ENCODE measurements at places on chromosomes 1 and 21.

GRCh38 chr21:25462517-25462971 is 144.7 kb downstream of the MRPL39 start:
- no peak for DNase-seq

DNA sequence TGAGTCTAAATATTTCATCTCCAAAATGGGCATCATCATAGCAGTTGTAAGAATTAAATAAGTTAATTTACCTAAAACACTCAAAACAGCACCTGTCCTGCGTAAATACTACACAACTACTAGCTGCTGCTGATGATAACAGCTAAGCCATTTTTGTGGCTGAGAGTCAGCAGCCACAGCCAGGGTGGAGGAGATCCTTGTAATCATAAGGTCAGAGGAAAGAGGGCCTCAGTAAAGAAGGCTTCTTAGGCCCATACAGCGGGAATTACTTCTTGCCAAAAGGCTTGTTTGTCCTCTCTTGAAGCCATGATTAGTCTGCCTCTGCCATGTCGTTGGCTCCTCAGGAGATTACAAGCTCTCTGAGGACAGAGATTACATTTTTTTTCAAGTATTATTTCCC is 245.0 kb downstream of the FGGY start:
- no peak for DNase-seq

- no peak for DNase-seq
Observed at GRCh38 chr1:88060750-88061491, 623.2 kb upstream of the PKN2 start.

- DNase-seq, result no peak
Observed at GRCh38 chr1:112911506-112912220, 44.3 kb downstream of the SLC16A1 start.

- DNase-seq, result no peak
Observed at GRCh38 chr1:155320252-155320651, 442 bp upstream of the RUSC1 start.

- DNase-seq, result no peak
Observed at GRCh38 chr1:36572906-36573305, 90.2 kb upstream of the CSF3R start.

DNA sequence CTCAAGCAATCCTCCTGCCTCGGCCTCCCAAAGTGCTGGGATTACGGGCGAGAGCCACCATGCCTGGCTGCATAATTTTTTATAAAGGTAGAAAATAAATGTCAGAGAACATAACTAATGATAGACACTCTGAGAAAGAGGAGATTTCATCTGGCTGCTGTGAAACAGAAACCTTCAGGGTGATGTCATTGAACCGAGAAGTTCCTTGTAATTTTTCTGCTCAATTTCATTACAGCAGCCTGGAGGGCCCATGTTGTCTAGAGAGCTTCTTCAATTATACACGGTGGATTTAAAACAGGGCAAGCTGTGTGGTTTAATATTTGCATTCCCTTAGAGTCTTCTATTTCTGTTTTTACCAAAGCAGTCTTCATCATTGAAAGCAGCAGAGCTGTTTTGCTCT is 64.3 kb upstream of the MORC3 start:
- no peak for DNase-seq

GRCh38 chr1:116203920-116204319 is 92.7 kb downstream of the MAB21L3 start:
- DNase-seq, result no peak

DNA sequence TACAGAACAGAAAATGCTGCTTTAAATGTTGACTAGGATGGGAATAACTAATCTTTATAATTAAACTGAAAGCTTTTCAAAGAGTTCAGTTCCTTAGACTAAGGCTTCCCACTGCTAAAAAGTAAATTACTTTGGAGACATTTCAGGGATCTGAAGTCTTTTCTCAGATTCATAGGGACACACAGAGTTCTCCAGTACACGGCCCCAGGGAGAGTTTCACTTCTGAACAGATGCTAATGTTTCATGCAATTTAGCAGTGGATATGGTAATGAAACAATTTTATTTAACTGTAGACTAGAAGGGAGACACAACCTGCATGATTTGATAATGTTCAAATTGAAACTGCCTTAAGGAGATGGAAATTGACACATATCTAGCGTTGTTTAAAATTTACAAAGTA is 1282.6 kb downstream of the NCAM2 start:
- DNase-seq, result no peak

DNA sequence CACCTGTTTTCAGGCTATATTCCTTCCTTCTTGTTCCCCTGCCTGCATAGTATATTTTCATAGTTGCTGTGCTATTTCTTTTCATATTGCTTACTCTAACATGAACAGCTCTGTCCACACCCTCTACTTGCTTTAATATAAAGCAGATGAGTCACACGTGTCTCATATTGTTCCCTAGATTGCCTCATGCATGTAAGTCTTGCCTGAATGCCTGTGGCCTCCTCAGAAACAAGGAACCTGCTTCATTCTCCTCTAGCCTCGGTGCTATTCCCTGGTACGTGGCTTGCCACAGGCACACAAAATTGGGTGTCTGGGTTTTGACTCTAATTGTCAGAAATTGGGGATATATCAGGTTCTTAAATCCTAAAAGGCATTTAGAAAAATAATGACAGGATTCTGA is 16.5 kb upstream of the PKP1 start:
- no peak for DNase-seq

GRCh38 chr1:153789478-153790034 is 14.3 kb downstream of the SLC27A3 start:
- no peak for DNase-seq

DNA sequence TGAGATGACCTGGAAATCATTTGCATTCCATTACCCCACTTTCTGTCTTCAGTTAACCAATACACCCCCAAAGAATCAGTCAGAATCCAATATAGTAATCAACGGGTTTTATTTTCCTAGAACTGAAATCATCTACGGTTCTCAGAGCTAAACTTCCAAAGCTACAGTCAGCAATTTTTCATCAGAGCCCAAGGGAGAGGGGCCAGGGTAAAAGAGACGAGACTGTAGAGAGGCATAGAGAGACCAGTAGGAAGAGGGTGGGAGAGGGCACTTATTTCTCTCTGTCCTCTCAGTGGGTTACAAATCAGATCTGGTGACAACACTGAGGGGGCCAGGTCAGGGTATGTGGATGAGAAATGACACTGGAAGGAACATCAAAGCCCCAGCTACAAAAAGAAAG is 1.1 kb upstream of the MRPL24 start:
- DNase-seq, result no peak

- DNase-seq, result no peak
Observed at GRCh38 chr1:180609643-180610555, 21.9 kb upstream of the XPR1 start.

DNA sequence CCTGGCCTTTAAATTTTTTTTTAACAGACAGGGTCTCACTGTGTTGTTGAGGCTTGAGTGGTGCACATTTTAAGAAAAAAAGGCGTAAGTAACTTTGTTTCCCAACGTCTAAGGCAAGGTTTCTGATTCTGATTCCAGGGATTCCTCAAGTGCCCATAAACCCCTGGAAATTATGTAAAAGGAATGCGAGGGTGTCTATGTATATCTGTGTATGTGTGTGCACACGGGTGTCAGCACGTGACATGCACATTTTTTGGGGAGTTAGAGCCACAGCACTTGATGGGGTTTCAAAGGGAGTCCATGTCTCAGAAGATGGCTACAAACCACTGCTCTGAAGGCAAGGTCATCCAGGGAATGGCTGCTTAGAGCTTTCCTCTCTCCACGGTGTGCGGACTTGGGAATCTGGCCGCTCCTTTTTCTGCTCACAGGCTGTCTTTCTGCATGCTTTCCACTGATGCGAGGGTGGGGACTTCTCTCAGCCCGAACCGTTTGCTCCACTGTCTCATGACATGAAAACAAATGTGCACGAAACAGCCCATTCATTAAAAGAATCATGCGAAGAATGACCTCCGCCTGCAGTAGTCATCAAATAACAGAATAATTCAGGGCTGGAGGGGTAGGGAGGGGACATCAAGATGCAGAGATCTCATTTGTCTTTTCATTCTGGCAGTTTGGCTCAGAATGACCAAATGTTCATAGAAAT is 18.7 kb upstream of the RERE start:
- DNase-seq, result no peak

- DNase-seq, result no peak
Observed at GRCh38 chr1:197435224-197435623, 167.2 kb downstream of the CRB1 start.

DNA sequence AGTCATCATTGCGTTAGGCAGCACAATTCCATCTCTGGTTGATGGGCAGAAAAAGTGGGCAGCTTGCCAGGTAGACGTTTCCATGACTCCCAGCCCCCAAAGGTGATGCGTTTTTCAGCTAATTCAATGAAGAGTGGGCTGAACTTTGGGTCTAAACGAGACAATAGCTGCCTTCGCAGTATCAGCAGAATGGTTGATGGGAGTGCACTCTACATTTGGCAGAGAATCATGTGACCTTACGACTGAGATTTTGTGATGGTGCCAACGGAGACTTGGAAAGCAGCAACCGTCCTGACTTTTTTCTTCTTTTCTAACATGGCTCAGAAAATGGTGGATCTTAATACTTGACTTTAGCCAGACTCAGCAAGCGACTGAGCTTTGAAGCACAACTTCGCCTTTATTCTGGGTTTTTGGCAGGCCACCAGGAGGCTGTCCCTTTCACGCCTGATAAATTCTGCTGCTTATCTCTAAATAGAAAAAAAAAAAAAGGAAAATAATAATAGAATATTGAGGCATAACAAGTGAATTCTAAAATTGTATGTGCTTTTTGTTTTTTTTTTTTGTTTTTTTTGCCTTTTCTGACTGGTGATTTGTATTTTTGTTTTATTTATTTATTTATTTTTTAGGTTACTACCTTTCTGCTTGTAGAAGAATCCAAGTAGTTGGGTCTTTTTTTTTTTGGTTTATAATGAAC is 804.8 kb downstream of the USP25 start:
- DNase-seq, result no peak

- no peak for DNase-seq
Observed at GRCh38 chr1:193767886-193768285, 581.5 kb upstream of the B3GALT2 start.

DNA sequence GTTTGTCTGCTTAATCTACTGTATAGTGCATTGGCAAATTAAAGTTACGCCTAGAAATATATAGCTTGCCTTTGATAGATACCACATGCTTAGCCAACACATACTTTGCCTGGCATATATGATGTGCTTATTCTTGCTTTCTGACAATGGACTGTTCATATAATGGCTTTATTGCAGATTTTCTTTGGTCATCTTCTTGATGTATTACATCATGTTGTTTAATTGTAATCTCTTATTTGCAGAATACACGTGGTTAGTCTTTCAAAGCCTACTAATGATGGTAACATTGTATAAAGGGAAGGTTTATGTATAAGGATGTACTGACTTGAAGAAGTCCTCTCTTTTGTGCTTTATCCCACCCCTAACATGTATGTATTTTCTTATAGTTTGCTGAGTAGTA is 201.5 kb downstream of the PDE4B start:
- DNase-seq, result no peak

DNA sequence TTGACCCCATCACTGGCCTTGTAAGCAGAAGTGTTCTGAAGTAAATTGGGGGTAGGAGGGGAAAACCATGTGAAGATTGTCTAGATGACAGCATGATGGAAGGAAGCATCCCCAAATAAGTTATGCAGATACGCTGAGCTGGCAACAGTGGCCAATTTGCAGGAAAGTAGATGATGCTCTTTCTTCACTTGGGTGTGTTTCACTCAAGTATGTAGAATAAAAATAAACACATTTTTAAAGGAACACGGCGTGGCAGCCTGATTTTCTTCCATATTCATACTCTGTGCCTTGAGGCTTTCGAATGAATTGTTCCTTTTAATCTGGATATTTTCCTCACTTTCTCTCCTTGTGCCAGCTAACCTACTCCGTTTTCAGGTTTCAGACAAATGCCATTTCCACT is 295.5 kb upstream of the DPYD start:
- no peak for DNase-seq

DNA sequence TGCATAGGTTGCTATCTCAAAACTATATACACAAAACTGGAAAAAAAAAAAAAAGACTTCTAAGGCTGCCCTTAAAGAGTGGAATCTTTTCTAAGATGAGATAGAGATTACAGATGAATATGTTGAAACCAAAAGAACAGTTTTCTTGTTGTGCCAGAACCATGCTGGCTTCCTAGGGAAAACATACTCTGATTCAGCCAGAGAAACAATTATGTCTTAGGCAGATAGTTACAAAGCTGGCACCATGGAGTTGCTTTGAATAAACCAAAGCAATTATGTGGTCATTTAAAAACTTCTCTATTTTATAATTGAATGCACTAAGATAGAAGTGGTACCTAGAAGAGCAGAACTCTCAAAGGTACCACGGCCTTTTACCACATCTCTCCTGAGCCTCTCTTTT is 341.3 kb downstream of the PDE4B start:
- no peak for DNase-seq

GRCh38 chr1:86888327-86888726 is 25.6 kb downstream of the SELENOF start:
- DNase-seq, result no peak

GRCh38 chr1:19066248-19066873 is 109.9 kb upstream of the IFFO2 start:
- DNase-seq, result no peak

DNA sequence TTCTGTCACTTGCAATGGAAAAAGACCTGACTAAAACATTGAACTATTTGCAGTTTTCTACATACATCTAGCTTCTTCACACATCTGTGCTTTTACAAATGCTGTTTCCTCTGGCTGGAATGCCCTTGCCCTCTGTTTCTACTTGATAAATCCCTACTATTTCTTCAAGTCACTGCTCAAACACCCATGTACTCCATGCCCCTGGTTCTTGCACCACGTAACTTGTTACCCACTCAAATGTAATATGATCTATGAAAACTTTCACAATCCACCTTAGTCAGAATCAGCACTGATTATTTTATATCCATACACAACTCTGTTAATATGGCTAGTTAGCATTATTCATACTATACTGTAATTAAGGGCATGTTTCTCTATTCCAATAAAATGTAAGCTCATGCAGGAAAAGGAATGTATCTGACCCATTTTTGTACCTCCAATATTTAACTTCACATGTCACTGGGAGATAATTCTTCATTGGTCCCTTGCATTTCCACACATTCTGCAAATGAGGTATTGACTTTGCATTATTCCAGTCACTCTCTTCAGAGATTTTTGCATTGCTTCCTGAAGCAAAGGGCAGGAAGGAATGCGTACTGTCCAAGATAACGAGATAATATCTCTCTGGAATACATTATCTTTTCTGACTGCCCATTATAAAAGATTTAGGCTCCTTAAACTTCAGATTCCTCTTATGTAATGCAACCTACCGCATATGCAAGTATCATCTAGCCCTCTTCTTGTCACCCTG is 158.3 kb downstream of the COL24A1 start:
- no peak for DNase-seq

DNA sequence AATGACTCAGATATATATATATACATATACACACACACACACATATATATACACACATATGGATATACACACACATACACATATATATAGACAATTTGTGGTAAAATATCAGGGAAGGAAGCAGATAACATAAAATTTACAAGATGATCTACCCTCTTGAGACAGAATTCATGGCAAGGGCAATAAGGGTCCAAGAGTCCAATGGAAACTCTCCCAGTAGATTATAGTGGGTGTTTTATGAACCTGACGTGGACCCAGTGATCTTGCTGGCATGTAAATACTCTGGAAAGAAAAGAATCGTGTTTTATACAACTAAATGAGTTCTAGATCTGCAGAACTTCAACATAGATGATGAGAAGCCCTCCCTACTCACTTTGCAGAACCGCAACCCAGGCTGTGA is 49.3 kb downstream of the DENND1B start:
- DNase-seq, result no peak

- DNase-seq, result no peak
Observed at GRCh38 chr1:156942576-156942975, 22.1 kb downstream of the LRRC71 start.

GRCh38 chr1:41728403-41729202 is 190.1 kb downstream of the HIVEP3 start:
- DNase-seq, result no peak

- DNase-seq, result no peak
Observed at GRCh38 chr1:100277866-100278265, 11.8 kb downstream of the RTCA start.
